ENCODE measurements at places on chromosomes 5 and 9.

- no peak for DNase-seq
Observed at GRCh38 chr5:132143148-132143547, 69.6 kb downstream of the CSF2 start.

GRCh38 chr9:93829271-93830011 lies 125.7 kb downstream of the BARX1 start:
- DNase-seq: no peak

GRCh38 chr5:125408448-125409233 lies 662.2 kb upstream of the ZNF608 start:
- no peak for DNase-seq

DNA sequence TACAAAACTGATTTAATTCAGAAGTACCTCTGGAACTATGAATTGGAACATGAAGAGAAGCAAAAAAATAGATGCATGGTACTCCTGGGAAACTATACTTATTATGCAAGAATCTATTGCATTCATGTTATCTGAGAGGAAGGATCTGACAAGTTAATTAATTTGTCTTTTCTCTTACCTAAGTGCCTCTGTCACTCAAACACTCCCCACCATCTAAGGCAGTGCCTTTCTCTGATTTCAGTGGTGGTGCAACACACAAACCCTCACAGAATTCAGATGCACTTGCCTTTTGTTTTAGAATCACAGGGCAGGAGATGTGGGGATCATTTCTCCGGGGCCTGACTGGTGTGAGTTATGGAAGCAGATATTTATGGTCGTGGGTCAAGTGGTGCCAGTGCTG lies 52.5 kb upstream of the C9orf72 start:
- no peak for DNase-seq

DNA sequence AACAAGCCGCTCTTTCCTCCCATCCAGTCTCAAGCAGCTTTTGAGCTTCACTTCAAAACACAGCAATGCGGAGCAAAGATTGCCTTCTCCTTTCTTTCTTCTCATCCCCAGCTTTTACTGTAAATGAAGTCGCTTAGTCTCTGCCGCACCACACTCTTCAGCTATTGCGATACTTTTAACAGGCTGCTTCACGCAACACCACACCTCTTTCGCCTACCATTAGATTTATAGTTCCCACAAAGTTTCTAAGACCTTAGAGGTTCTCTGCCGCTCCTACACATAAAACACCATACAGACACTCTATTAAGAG lies 711 bp downstream of the PGGT1B start:
- no peak for DNase-seq

GRCh38 chr9:126916909-126917308 lies 2.3 kb downstream of the RALGPS1 start:
- no peak for DNase-seq

DNA sequence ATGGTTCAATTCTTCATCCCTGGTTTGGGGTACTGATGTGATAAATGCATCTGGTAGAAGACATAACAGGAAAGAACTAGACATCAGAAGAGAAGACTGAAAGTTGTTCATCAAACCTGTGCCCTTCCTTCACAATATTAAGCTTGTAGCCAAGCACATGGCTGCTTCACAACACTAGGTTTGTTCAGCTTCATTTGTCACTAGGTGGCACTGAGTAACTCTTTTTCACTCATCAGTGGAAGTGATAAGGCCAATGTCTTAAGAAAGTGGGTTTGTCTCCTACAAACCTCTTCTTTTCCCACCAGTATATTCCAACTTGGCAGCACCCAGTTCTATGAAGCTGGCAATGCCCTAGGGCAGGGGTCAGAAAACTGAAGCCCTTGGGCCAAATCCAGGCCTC lies 26.9 kb downstream of the ZNF484 start:
- DNase-seq: no peak

DNA sequence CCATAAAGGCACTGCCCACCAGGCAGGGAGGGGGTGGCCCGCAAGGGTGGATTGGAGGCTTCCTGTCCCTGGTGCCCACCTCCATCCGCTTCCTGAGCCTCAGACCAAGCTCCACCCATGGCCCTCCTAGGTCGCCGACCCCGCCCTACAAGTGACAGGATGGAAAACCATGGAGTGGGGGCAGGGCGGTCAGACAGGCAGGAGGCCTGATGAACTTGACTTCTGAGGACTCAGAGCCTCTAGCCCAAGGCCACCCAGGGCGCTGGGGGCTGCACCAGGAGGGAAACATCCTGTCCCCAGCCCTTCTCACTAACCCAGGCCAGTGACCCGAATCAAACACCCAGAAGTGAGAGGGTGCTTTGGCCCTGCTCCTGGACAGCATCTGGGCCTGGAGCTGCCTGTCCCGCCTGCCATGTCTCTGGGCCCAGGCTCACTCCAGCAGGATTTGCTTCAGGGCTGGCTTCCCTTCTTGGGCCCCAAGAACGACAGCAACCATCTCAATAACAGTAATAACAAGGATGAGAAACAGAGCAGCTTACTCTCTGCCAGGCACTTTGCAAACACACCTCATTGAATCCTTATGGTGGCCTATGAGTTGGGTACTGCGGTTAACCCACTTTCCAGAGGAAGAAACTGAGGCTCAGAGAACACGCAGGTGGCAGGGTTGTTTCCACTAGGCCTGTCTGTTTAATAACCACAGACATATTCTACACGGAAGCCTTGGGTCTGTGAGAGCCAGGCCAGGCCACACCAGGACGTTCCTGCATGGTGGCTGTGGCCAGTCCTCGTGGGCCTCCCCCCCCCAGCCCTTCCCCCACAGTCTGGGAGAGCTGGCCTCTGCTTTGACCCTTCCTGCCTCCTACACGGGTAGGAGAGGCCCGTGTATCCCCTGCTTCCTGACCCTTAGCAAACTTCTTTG lies 4.4 kb upstream of the ST6GALNAC6 start:
- peak; percentile 61 for DNase-seq

GRCh38 chr5:1034986-1035385 lies 26.4 kb downstream of the NKD2 start:
- no peak for DNase-seq

DNA sequence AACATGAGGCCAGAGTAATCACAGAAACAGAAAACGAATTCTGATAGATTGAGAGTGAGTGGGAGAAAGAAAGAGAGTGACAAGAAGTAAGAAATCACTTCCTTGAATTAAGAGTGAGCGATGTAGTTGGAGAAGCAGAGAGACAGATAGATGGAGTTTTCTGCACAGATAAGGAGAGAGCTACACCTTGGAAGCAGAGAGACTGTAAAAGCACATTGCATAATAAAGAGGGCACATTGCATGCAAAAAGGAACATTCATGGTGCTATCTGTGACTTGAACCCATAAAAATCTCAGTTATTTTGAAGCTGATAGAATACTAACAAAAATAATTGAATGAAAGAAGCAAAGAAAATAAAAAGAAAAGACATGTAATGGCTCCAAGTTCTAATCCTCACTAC lies 943.8 kb downstream of the NR2F1-AS1 start:
- no peak for DNase-seq

- DNase-seq: no peak
Observed at GRCh38 chr9:69760278-69760610, 433 bp upstream of the PTAR1 start.

Measured in activated CD4-positive, CD25-positive, alpha-beta regulatory T cell treated with anti-CD3 and anti-CD28 coated beads, Interleukin-2, amount 50 U/mL, for 72 hours (primary cell).